A549 treated with CpdA at 1 μM for 4 hours (cell line): ENCODE measurements at places on chromosomes 12 and 14. TPM values are rescaled to one million over a fixed set of nuclear protein-coding genes. Genes with fewer than 3 reads are reported as not detected.

TMEM121 gene
- total RNA-seq, result 3.2 to 9.7 TPM (median 9.0 TPM) in 5 replicates

CLEC1B gene
- total RNA-seq, result not detected in 5 replicates

POLE gene
- 43.7 to 57.1 TPM (median 45.2 TPM) in 5 replicates for total RNA-seq

RPGRIP1 gene
- total RNA-seq, result 0.21 to 0.51 TPM (median 0.34 TPM) in 5 replicates

SIX6 gene
- total RNA-seq, result not detected in 5 replicates

NFATC4 gene
- total RNA-seq, result 0.07 to 0.40 TPM (median 0.22 TPM) in 5 replicates

HVCN1 gene
- total RNA-seq, result 0.17 to 0.93 TPM (median 0.63 TPM) in 5 replicates

TC2N gene
- total RNA-seq, result 0.54 to 0.71 TPM (median 0.61 TPM) in 5 replicates

NPAS3 gene
- not detected in 5 replicates for total RNA-seq
